ENCODE measurements at places on chromosomes 2 and 18. TPM values are rescaled to one million over a fixed set of nuclear protein-coding genes. Genes with fewer than 3 reads are reported as not detected.

GRCh38 chr2:70330476-70330875 is 28.6 kb upstream of the FAM136A start:
- no peak for DNase-seq

- no peak for DNase-seq
Measured at GRCh38 chr2:241489733-241490680, 18.4 kb downstream of the STK25 start.

- DNase-seq: no peak
Measured at GRCh38 chr2:78941751-78942150, 83.8 kb upstream of the REG3G start.

- DNase-seq: no peak
Measured at GRCh38 chr18:8601277-8602032, 7.8 kb upstream of the RAB12 start.

DNA sequence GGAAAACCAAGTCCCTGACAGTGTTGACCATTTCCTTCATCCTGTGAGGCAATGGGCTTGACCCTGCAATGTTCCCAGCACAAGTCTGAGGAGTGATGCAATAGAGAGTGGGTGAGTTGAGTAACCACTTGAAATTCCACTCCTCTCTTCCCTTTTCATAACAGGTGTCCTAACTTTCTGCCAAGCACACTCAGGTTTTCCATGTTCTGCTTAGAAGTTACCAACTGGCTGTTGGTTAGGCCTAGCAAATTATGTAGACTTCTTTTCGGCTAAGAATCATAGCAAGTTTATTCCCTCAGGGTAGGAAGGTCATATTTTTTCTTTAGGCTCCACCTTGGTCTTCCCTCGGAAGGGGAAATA is 11.5 kb downstream of the GNLY start:
- no peak for DNase-seq

GRCh38 chr2:180048251-180048650 is 41.2 kb upstream of the CWC22 start:
- DNase-seq: no peak

- no peak for DNase-seq
Measured at GRCh38 chr2:63124850-63125249, 74.2 kb downstream of the OTX1 start.

GRCh38 chr18:49487711-49488310 is 777 bp upstream of the C18orf32 start:
- DNase-seq: no peak

GRCh38 chr2:10346929-10347561 is 44.3 kb downstream of the HPCAL1 start:
- DNase-seq: peak; percentile 22

- DNase-seq: no peak
Measured at GRCh38 chr2:157572725-157573124, 55.9 kb downstream of the ACVR1C start.

Gene RTKN
- 1.8 TPM for total RNA-seq
